ENCODE measurements at places on chromosomes 2 and 18.
A peak's percentile ranks its signal among the peaks of the same experiment; 100 is the strongest.

- no peak overlapping the region for H3K4me3 ChIP-seq
- H3K36me3 ChIP-seq = no peaks in the 10 kb centered on the region
- DNase-seq = no peak
- H3K4me1 ChIP-seq = no peaks in the 10 kb centered on the region
- no peaks in the 10 kb centered on the region for H3K27me3 ChIP-seq
These were observed 75.6 kb downstream of the ICOS start for GRCh38 chr2:204012072-204012653.

DNA sequence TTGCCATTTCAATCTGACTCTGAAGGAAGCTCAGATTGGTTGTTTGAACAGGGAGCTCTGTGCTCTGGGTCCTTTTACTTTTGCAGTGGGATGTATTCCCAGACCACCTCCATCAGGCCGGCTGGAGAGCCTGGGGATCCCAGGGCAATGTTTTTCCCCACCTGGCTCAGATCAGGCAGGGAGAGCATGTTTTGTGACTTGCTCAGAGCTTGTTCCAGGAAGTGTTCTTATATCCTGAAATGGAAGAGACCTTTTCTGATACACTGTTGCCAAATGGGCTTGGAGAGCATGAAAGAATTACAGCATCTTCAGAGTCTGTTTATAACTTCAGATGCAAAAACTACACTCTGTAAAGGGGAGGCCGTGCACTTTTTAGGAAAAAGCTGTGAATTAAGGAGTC, 56.0 kb downstream of the LIPG start:
- no peaks in the 10 kb centered on the region for H3K36me3 ChIP-seq
- H3K4me1 ChIP-seq = no peaks in the 10 kb centered on the region
- H3K27ac ChIP-seq = no peak overlapping the region
- H3K4me3 ChIP-seq = no peak overlapping the region

- H3K27me3 ChIP-seq = no peaks in the 10 kb centered on the region
- no peak overlapping the region for H3K4me3 ChIP-seq
These were observed 1411.8 kb downstream of the LRP1B start for GRCh38 chr2:140718999-140719398.

DNA sequence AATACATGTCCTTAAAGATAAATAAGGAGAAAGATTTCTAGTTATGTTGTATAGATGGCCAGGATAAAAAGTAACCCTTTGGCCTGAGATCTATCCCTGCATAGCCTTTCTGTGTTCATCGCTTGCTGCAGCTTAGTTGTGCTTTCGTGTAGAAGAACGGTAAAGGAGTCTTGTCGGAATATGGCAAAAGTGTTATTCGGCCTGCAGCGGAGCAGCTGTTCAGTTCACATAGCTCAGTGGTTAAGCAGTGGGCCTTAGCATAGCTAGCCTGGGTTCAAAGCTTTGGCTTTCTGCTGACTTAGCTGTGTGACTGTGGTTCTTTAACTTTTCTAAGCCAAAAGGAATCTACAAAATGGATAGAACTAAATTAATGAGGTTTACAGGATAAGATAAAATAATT, 55.4 kb downstream of the MALT1 start:
- no peaks in the 10 kb centered on the region for H3K27me3 ChIP-seq
- no peak overlapping the region for H3K27ac ChIP-seq

GRCh38 chr2:149612122-149612521, 24.5 kb upstream of the MMADHC start:
- peaks cover 5% of the 10 kb centered on the region for H3K4me1 ChIP-seq
- no peaks in the 10 kb centered on the region for H3K27me3 ChIP-seq
- peak; percentile 76 for DNase-seq
- H3K4me3 ChIP-seq = no peak overlapping the region
- no peaks in the 10 kb centered on the region for H3K36me3 ChIP-seq
- no peak overlapping the region for H3K27ac ChIP-seq

- H3K27ac ChIP-seq = no peak overlapping the region
- no peaks in the 10 kb centered on the region for H3K36me3 ChIP-seq
- peaks cover 3% of the 10 kb centered on the region for H3K4me1 ChIP-seq
- peak; percentile 4 for DNase-seq
- H3K4me3 ChIP-seq = no peak overlapping the region
These were observed 77.2 kb downstream of the EIPR1 start for GRCh38 chr2:3300224-3300995.

DNA sequence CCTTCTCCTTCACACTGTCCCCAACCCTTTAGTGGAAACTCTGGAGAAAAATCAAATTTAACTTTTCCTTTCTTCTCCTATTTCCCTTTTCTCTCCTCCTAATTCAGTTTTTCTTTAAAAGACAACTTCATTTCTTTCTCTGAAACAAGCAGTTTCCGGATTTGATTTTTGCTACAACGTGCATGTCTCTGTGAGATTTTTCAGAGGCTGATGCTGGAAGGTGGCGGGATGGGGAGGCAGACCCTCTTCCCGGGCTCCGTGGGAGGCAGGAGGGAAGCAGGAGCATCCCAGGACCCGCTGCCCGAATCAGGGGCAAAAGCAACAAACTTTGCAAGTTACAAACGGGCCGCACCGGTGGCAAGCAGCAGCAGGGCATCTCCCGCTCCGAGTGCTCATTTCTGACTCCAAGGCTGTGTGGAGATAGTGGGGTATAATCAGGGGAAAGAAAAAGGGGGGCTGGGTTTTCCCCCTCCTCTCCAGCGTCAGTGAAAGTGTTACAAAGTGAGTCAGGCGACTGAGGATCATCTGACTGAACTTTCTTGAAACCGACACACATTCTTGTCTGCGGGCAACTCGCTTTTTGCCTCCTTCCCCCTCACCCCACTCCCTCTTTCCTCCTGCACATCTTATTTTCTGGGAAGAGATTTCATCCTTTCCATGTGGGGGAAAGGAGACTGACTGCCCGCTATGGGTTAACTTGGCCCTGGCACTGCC, 6.4 kb downstream of the ZEB2 start:
- DNase-seq = peak; percentile 92
- peak overlapping the region; percentile 96 for H3K27ac ChIP-seq
- peak overlapping the region; percentile 92 for H3K4me3 ChIP-seq
- H3K4me1 ChIP-seq = peaks cover 21% of the 10 kb centered on the region

DNA sequence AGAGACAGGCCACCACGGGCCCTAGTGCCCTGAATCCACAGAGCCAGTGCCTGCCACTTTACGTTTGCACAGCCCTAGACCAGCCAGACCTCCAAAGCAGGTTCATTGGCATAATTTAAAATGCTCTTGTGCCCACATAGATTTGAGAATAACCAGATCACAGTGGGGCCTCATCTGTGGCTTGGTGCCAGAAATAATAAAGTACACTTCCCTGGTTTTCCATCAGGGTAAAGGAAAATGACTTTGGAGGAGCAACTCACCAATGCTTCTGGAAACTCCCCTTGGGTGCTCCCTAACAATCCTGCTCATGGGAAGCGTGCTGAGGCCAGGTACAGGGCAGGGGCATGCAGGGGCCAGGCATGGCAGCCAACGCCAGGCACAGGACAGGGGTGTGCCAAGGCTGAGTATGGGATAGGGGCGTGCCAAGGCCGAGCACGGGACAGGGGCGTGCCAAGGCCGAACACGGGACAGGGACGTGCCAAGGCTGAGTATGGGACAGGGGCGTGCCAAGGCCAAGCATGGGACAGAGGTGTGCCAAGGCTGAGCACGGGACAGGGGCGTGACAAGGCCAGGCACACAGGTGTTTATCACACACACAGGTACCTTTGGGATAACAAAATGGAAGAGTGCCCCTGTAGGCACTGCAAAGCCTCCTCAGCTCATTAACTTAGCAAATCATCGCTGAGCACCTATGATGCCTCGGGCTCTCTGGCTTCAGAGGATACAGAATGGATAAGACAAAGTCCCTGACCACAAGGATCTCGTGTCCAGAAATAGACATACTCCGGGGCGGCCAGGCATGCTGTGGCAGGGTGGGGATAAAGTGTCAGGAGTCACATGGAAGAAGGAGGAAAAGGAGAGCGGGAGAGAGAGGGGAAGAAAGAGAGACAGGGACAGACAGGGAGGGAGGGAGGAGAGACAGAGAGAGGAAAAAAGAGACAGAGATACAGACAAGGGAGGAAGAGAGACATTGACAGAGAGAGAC, 334.7 kb downstream of the EIPR1 start:
- no peak for DNase-seq
- H3K36me3 ChIP-seq = no peaks in the 10 kb centered on the region
- H3K4me3 ChIP-seq = no peak overlapping the region
- H3K27ac ChIP-seq = no peak overlapping the region
- H3K4me1 ChIP-seq = no peaks in the 10 kb centered on the region
- no peaks in the 10 kb centered on the region for H3K27me3 ChIP-seq

DNA sequence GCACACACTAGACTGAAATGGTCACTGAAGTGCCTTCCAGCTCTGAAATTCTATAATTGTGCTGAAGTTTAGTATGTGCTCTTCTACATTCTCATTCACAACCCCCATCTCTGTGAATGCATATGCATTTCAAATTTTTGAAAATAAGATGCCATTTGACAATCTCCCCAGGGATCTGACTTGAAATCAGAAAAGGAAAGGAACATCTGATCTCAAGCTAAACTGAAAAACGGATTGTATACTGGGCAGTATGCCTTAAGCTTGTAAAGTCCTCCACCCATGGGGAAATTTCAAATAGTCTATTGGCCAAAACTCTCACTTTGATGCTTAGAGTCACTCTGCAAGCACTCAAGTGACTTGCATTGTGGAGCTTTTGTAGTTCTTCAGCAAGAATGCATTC, 22.9 kb downstream of the FAP start:
- H3K27me3 ChIP-seq = no peaks in the 10 kb centered on the region
- no peak overlapping the region for H3K4me3 ChIP-seq
- H3K27ac ChIP-seq = no peak overlapping the region
- peaks cover 3% of the 10 kb centered on the region for H3K4me1 ChIP-seq
- H3K36me3 ChIP-seq = peaks cover 3% of the 10 kb centered on the region

GRCh38 chr2:1585635-1586034, 158.7 kb downstream of the PXDN start:
- DNase-seq = no peak
- H3K4me3 ChIP-seq = no peak overlapping the region
- H3K27ac ChIP-seq = no peak overlapping the region

GRCh38 chr2:32446369-32446768, 89.5 kb downstream of the BIRC6 start:
- H3K36me3 ChIP-seq = peaks cover 4% of the 10 kb centered on the region
- no peak overlapping the region for H3K27ac ChIP-seq
- H3K4me3 ChIP-seq = no peak overlapping the region
- DNase-seq = no peak
- H3K27me3 ChIP-seq = no peaks in the 10 kb centered on the region

DNA sequence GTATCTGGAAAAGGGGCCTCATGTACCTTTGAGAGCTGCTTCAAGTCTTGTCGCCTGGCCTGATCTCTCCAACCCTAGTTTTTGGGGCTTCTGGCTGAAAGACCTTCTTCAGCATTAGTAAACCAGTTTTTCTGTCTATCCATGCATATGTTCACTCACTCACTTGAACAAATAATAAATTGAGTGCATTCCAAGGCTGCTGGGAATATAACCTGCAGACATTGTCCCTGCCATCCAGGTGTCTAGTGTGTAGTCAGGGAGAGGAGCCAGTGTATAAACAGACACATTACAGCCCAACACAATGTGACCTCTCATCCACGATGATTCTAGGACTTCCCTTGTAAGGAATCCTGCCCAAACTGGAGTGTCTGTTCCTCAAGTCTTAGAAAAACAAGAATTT, 262.1 kb downstream of the PRKCE start:
- no peaks in the 10 kb centered on the region for H3K4me1 ChIP-seq
- no peak for DNase-seq
- no peak overlapping the region for H3K27ac ChIP-seq

DNA sequence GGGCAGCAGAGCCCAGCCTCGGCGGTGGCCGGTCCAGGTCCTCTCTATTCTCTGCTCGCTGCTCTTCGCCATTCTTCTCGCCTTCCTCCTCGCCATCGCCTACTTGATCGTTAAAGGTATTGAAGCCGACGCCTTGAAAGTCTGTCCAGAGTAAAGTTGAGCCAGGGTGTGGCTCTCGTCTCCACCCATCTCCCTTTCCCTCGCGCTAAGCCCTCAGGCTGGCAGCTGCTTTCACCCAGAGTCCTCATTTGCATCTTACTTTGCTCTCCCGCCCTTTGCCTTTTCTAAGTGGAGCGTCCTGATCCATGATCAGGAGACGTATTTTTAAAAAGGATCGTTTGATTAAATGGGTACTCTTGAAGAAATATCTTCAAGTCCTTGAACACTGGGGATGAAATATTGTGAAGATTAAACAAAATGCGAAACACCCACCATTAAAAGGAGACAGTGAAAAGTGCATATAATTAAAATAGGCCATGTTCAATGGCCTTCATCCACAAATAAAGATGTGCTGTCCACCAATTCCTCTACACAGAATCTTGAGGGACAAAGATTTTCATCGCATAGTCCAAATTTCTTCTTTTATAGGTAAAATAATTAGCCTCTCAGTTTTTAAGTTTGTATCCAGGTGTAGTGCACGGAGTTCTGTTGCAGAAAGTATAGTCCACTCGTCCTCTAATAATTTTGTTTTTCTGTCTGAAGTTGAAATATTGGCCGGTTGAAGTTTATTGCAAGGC, 657 bp downstream of the ARL6IP6 start:
- H3K4me3 ChIP-seq = peak overlapping the region; percentile 95
- peak; percentile 30 for DNase-seq
- H3K27me3 ChIP-seq = no peaks in the 10 kb centered on the region
- no peaks in the 10 kb centered on the region for H3K36me3 ChIP-seq
- H3K4me1 ChIP-seq = no peaks in the 10 kb centered on the region

DNA sequence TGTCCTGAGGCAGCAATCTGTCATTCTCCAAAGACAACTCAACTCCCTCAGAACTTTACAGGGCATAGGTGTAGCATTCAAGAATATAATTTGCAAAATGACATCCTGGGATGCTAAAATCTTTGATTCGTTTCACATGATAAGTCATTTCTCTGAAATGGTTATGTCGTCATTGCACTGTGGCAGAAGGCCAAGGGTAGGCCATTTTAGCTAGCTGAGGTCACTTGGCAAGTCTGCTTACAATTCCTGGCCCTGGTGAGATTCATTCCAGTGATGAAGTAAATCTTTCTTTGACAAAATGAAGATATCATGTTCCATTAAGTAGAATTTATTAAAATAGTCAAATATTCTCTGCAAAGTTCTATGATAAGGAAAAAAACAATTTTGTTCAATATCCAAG, 1410.3 kb upstream of the LRRTM1 start:
- no peak overlapping the region for H3K27ac ChIP-seq
- H3K4me1 ChIP-seq = no peaks in the 10 kb centered on the region
- peak; percentile 35 for DNase-seq
- H3K27me3 ChIP-seq = no peaks in the 10 kb centered on the region

- peaks cover 5% of the 10 kb centered on the region for H3K4me1 ChIP-seq
- no peaks in the 10 kb centered on the region for H3K36me3 ChIP-seq
- H3K27me3 ChIP-seq = no peaks in the 10 kb centered on the region
- peak overlapping the region; percentile 43 for H3K4me3 ChIP-seq
- H3K27ac ChIP-seq = peak overlapping the region; percentile 54
These were observed 3.4 kb upstream of the HS6ST1 start for GRCh38 chr2:128321784-128322714.
